ENCODE measurements at places on chromosomes 12 and 14.
A peak's percentile ranks its signal among the peaks of the same experiment; 100 is the strongest.

DNA sequence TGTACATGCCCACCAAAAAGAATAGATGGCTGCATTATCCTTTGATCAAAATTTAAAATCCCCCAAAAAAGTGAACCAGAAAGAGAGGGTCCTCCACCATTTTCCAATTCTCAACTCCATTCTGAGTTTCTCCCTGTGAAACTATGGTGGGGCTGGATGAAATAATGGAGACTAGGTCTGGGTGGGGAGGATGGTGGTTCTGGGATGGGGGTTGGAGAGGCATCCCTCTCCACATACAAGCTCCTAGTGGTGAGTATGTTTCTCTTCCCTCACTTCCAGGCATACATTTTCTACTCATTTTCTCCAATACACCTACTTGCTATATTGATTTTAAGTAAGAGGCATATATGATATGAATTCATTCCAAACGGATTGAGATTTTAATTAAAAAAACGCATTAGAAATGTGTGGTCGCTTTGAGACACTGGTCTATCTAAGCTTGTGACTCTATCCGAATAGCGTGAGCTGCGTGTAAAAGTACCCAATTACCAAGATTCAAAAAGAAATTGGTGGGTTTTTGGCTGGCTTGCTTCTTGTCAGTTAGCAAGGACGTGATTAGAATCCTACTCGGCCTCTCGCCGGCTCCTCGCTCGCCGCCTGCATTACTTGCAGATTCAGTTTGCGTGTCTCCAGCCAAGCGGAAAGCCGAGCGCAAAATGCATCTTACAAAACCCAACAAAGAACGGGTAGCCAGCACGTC lies 3.4 kb downstream of the ASCL1 start:
- no peak for DNase-seq

GRCh38 chr14:101451166-101451565 lies 110.1 kb upstream of the DIO3 start:
- DNase-seq: no peak

GRCh38 chr12:94689646-94690036 lies 39.3 kb upstream of the TMCC3 start:
- no peak for DNase-seq

- DNase-seq: peak; percentile 64
Measured at GRCh38 chr14:102622262-102622885, 29.9 kb downstream of the RCOR1 start.

DNA sequence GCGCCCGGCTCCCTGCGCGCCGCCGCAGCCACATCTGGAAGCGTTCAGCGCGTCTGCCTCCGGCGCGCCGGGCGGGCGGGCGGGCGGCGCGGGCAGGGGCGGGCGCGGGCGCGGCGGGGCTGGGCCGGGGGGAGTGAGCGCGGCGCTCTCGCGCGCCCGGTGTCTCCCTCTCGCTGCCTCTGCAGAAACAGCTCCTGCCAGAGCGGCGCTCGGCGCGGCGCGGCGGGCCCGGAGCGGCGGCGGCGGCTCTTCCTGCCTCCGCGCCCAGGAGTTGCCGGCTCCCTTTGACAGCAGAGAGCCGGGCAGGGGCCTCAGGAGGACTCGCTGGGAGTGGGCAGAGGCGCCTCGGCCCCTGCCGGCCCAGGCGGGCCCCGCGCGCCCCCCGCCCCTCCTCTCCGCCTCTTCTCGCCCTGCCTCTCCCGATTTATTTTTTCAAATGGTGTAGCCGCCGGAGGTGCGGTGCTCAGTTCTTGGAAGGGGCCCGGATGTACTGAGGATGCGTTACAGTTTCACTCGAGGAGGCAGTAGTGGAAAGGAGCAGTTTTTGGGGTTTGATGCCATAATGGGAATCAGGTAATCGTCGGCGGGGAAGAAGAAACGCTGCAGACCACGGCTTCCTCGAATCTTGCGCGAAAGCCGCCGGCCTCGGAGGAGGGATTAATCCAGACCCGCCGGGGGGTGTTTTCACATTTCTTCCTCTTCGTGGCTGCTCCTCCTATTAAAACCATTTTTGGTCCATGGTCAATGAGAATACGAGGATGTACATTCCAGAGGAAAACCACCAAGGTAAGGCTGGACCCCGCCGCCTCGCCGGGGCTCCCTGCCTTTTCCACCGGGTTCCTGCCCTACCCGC lies at the start of gene CACNA1C:
CACNA1C (plus strand) TSS at position 162 of the 853 bp plus-strand sequence; CDS start at position 738, 576 bp downstream.
- peak; percentile 71 for DNase-seq

DNA sequence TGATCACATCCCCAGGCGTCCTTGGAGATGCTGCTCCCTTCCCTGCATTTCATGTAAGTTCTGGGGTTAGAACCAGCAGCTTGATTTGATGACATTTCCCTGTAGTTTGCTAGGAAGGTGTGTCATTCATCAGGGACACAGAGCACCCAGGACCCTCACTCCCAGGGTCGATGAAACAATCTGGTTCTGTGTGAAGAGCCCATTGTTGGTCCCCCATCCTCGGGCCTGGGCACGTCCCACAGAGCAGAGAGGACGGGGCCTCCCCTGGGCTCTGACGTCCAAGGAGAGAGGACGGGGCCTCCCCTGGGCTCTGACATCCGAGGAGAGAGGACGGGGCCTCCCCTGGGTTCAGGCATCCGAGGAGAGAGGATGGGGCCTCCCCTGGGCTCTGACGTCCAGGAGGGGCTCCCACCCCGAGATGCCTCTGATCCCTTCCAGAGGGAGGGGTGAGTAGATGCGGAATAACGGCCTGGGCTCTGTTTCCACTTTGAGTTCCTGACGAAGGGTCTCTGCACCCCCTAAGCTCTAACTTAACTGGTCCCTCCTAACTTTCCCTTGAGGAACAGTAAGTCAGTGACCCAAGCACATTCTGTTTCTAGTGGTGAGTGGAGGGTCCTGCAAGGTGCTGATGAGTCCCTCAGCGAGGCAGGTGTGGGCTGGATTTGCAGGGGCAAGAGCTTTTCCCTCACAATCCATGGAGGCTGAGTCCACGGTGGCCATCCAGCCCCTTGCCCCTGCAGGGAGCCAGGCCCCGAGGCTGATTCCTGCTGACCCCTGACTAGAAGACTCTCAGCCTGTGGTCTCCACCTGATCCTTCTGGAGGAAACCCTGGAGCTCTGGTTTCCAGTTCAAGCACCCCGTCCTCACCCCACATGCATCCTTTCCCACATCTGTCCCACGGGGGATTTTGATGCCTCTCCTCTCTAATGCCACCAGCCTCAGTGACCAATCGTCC lies 35.5 kb upstream of the SFSWAP start:
- DNase-seq: no peak

DNA sequence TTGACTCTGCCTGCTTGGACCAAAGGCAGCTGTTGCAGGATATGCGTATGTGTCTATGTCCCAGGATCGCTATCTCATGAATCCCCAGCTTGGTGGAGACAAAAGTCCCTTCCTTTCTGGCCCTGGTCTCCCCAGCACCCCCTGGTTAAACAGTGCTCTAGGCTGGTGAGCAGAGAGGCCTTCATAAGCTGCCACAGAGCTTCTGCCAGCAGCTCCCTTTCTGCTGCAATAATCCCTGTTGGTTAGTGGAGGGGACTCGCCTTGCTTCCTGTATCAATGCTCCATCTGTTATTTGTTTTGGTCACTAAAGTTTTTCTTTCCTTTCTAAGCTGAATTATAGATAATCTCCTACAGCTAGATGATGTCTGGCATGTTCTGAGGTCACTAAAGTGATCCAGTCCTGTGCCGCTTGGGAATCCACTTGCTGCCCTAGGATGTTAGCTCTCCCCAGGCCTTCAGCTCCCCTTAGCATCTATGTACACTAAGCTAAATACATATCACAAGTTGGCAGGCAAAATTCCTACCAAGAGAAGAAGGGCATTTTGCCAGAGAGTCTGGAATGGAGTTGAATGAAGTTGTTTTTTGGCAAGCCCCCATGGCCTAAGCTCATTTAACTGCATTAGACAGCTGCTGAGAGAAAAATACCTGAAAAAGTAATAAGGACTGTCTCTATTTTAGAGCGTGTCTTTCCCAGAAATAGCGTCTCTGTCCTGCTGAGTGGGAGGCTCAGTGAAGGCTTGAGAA lies 47.8 kb downstream of the RDH12 start:
- DNase-seq: no peak

DNA sequence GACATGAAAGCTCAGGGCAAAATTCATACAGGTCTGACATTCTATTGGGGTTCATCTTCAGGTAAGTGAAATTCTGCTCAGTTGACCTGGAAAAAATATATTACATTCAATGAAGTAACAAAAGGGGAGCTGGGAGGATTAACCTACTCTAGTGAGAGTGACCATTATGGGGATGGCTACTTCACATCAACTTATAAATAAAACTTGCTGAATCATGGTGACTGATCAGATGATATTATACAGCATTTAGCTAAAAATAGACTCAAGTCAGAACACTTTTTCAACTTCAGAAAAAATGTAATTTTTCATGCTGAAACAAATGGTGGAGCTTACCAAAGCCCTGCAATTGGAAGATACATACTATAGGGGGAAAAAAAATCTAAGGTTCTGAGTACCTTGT lies 800.2 kb downstream of the FSCB start:
- DNase-seq: no peak

DNA sequence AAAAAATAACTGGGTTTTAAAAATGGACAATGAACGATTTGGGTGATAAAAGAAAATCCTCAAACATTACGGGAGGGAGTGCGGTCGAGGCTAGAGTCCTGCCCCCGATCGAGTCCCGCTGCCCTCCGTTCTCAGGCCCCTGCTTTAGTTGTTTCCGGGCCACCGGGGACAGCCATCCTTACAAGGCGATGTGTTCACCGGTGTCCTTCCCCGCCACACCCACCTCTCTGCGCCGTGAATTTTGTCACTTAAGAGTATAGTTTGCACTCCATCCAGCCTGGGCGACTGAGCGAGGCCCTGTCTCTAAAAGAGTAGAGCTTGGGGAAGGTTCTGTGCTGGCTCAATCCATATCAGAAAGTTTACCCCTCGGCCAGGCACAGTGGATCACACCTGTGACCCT lies 2.9 kb downstream of the ULK1 start:
- no peak for DNase-seq

- DNase-seq: no peak
Measured at GRCh38 chr12:40469736-40470135, 222.5 kb upstream of the CNTN1 start.
